Activated T-helper 1 cell treated with Interleukin-2 at 50 U/mL for 16 hours (primary cell): ENCODE measurements at places on chromosomes 6 and 20.
A peak's percentile ranks its signal among the peaks of the same experiment; 100 is the strongest.

DNA sequence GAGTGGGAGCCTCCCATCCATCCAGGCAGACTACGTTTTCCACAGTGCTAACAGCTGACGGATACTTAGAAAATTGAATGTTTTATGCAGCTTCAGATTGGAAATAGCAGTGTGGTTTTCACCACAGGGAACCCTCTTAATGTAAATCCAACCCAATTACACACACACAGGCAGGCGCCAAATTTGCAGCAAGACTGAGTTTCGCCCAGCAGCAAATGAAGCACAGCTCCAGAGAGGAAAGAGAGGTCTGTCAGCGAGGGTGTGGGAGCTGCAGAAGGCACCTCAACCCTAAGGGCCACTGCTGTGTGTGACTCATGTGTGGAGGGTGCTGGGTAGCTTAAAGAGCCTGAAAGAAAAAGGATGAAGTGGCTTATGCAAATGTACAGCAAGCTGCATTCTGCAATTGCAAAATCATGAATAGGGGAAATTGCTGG is 365.7 kb downstream of the MAFB start:
- DNase-seq, result no peak

DNA sequence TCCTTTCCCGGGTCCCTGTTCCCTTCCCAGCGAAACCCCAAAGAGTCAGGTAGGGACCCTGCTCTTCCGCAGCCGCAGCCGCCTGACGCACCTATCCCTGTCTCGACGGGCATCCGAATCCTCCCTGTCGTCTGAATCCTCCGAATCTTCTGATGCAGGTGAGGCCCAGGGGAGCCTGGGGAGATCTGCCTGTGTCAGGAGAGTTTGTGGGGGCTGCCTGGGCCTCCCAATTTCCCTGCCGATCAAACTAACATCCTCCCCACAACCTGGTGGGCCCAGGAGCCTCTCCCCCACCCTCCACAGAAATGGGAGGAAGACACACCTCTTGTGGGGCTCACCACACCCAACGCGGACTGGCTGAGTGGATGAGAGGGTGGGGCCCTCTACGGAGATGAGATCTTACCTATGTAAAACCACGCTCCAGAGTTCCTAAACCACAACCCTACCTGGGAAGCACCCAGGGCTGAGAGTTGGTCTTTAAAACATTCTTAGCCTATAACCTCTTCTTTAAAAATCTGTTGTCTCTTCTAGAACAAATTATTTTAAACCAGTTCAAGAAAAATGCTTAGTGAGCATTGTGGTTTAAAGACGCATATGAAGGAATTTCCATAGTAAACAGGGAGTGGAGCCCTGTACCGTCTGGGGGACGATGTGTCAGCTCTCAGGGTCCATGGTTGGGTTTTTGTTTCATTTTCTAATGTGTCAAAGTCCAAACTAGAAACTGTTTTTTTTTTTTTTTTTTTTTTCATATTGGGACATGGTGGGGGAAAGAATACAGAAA is 1.7 kb downstream of the CDC25B start:
- peak; percentile 42 for DNase-seq

DNA sequence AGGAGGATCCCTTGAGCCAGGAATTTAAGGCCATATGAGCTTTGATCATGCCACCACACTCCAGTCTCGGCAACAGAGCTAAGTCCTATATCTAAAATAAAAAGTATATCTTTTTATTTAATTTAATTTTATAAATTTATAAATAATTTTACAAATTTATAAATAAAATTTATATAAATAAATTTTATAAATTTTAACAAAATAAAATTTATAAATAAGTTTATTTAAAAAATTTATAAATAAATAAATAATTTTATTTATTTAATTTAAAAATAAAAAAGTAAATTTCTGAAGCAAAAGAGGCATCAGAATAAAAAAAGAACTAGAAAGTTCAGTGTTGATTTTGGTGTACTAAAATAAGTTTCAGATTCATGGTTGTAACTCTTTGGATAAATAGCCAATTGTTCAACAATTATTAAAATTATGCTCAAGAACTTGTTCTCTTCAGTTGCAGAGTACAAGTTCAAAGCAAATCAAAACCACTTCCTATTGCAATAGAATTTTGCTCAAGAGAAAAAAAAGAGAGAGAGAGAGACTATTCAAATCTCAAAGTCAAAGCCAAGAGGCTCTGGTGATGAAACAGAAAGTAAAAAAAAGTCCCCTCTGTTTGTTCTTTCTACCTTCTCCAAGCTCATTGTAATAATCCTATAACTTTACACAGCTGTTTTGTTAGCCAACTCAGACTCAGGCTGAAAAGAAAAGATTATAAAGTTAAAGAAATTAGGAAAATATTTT is 547.5 kb upstream of the ADGRB3 start:
- no peak for DNase-seq

DNA sequence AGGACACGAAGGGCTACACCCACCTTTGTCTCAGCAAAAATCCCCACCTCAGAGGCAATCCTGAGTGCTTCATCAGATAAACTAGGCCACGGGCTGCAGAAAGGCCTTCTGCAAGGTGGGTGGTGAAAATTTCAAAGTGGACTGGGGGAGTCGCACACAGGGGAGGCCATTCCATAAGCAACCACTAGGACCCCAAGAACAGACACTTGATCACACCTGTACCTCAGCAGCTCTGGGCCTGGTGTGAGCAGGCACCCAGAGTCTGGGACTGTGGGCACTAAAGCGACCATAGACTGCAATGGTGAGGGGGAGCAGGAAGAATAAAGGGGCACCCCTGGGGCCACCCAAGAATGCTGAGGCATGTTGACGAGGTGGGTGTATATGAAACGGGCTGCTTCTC is 52.6 kb downstream of the SERAC1 start:
- DNase-seq, result no peak

DNA sequence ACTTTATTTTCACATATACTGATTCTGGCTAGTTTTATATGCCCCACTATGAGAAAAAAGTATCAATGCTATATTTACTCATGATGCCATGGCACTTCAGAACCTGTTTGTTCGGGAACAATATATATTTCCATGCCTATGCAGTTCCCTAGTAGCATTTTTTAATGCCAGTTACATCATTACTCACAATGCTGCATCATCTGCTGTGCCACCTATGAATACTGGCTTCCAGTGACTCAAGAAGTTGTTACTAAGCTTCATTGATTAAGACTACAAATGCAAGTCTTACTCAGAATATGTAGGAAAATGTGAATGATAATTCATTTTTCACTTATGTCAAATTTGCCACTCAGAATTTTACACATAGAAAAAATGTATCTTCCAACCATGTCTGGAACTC is 97.9 kb downstream of the MAFB start:
- DNase-seq, result no peak

GRCh38 chr6:75208298-75209183 is 2.7 kb upstream of the COL12A1 start:
- peak; percentile 62 for DNase-seq

DNA sequence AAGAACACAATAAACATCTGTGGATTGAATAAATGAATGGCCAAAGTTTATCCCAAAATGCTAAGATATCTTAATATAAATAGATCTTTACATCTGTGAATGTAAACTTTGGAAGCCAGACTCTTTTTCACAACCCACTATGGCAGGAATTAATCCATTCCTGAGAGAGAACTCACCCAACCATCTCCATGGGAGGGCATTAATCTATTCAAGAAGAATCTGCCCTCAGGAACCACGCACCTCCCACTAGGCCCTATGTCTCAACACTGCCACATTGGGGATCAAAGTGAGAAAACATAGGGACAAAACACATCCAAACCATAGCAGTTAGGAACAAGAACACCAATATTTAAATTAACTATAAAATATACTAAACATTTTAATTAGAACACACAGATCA is 3.4 kb downstream of the UBE3D start:
- DNase-seq, result no peak

DNA sequence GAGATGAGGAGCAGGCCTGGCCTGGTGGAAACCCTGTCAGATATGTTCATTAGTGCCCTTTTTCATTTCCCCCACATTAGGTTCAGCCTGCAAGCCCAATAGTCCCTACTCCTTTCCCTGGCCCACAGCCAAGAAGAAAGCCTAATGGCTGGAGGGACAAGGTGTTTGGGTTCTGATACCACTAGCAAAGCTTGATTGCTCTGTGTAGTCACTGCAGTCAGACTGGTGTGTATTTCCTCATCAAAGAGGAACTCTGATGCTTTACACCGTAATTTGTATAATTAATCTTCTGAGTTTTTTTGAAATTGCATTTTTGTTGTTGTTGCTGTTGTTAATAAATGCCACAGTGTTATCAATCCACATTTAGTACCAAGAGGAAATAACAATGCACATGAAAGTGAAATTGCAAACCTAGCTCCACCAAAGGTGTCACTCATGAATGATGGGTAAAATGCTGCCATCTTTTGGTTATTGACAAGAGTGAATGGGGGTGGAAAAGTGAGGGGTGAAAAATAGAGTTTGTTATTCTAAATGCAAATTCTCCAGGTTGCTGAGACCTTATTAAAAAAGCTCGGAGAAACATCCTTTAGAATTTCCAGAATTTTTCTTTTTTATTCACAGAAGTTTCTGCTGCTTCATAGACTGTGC is 320.2 kb upstream of the POU3F2 start:
- no peak for DNase-seq

DNA sequence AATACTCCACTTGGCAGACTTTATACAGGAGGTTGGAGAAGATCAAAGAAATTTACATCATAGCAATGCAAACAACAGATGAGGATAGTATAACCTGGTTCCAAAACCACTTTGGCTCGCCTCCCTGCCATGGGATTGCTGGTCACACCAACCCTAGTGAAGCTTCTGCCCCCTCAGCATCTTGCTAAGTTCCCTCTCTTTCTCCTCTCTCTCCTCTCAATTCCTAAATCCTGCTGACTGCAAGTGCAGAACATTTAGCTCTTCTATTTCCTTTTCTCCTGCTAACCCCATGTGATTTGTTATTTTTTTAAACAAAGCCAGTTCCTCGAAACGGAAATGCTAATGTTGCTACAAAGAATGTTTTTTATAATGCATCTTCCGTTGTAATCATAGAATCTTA is 50.3 kb upstream of the LY86 start:
- DNase-seq, result no peak

- DNase-seq, result no peak
Observed at GRCh38 chr20:58558486-58559367, 43.5 kb upstream of the APCDD1L start.

- no peak for DNase-seq
Observed at GRCh38 chr20:42443200-42443599, 746.5 kb downstream of the PTPRT start.

GRCh38 chr6:14147891-14148290 is 30.3 kb downstream of the CD83 start:
- DNase-seq, result no peak

DNA sequence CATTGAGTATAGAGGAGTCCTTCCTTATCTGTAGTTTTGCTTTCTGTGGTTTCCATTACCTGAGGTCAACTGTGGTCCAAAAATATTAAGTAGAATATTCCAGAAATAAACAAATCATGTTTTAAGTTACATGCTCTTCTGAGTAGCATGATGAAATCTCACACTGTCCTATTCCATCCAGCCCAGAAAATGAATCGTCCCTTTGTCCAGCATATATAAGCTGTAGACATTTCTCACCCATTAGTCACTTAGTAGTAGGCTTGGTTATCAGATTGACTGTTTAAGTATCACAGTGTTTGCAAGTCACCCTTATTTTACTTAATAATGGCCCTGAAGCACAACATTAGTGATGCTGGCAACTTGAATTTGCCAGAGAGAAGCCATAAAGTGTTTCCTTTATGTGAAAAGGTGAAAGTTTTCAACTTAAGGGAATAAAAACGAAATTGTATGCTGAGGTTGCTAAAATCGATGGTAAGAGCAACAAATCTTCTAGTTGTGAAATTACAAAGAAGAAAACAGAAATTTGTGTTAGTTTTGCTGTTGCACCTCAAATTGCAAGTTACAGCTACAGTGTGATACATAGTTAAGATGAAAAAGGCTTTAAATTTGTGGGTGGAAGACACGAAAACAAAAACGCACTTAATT is 198.6 kb upstream of the SIM1 start:
- no peak for DNase-seq

DNA sequence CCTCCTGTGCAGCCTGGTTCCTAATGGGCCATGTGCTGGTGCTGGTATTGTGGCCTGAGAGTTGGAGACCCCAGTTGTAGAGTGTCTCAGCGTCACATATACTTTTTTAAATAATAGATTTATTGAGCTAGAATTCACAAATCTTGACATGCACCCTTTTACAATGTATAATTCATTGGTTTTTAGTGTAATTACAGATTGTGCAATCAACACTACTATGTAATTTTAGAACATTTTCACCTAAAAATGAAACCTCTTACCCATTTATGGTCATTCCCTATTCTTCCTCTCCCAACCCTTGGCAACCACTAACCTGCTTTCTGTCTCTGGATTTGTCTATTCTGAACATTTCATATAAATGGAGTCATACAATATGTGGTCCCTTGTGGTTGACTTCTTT is 10.6 kb downstream of the PRIM2 start:
- DNase-seq, result no peak

DNA sequence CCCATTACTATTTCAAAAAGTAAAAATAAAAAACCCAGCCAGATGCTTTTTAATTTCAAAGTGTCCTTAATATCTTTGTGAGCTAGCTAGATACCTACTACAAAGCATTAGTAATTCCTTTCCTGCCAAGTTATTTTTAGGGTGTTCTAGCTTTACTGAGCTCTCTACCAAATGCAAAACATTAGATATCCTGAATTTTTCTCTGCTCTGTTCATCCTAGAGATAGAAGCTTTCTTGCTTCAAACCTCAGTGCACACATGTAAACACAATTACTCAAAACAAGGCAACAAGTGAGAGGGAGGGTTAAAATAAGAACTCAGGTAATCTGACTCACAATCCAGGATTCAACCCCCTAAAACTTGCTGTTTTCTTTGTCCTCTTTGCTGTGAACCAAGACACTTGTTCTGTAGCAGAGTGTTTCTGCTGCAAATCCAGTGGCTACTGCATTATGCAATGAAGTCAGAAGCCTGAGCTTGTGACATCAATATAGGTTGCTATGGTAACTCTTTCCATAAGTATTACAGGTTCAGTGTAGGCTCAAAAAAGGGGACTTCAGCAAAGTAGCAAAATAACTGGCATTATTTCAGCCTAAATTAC is 72.6 kb upstream of the STXBP5 start:
- DNase-seq, result no peak

- DNase-seq, result no peak
Observed at GRCh38 chr20:19697415-19697814, 60.6 kb upstream of the RIN2 start.

GRCh38 chr20:47230811-47231256 is 125.7 kb downstream of the ZMYND8 start:
- DNase-seq, result no peak

DNA sequence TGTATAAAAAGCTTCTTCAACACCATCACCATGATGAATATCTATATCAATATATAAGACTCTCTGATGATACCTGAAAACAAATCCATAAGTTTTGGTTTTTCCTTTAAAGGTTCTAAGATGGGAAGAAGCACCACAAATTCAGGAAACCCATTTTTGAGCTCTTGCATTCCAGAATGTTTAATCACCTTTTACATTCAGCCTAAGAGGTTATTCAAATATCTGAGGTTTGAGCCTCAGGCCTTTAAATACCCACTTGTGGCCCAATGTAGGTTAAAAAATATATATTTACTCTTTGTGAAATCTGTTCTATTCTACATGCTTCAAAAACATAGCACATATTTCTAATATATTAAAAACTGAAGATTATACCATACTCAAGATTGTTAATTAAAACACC is 17.6 kb downstream of the HDAC2 start:
- no peak for DNase-seq

GRCh38 chr6:70709826-70710225 is 42.1 kb downstream of the SMAP1 start:
- no peak for DNase-seq
